ENCODE measurements at places on chromosomes 11 and 22.

- no peak for DNase-seq
Observed at GRCh38 chr11:134045799-134046635, 22.9 kb upstream of the JAM3 start.

GRCh38 chr22:39545386-39546365 is 13.1 kb upstream of the RPS19BP1 start:
- DNase-seq = peak; percentile 58

DNA sequence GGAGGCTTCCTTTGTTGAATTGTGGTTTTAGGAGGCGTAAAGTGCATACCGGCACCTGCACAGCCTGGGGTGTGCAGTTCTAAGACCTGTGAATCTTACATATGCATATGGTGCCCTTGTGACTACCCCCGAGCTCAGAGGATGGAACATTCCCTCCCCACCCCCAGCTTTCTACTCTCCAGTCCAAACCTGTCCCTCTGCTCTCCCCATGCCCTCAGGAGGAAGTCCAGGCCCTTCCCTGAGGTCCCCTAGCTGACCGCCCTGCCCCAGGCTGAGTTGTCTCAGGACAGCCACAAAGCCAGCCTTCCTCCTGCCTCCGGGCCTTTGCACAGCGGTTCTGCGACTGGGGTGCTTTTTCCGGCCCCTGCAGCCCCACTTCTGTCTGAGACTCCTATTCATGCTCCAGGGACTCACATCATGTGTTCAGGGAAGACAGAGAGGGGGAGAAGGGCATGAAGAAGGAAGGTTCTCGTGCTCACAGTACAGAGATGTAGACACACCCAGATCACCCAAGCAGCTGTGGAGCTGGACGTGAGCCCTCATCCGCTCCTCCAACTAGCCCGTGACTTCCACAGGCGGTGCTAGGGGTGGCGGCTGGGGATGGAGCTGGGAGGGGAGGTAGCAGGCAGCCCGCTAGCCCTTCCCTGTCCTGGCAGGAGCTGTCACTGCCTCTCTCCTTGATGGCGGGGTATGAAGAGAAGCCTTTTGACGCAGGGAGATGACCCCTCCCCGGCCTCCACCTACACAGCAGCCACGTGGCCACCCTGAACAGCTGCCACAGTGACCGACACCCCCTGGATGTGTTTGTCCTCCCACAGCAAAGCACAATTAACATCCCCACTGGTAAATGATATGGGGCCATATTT is 50.8 kb downstream of the FLRT1 start:
- no peak for DNase-seq

GRCh38 chr22:23315341-23315917 is 135.1 kb downstream of the BCR start:
- DNase-seq = peak; percentile 15

DNA sequence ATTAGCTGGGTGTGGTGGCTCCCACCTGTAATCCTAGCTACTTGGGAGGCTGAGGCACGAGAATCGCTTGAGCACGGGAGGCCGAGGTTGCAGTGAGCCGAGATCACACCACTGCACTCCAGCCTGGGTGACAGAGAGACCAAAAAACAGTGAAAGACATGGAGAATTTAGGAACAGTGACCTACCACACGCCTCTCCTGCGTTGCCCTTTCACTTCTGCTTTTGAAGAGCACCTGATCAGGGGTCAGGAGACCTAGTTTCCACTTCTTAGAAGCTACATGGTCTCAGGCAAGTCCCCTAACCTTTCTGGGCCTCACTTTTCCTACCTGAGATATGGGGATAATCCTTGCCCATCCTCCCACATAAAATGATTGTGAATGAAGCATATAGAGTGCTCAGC is 12.2 kb downstream of the SLC35C1 start:
- DNase-seq = no peak

DNA sequence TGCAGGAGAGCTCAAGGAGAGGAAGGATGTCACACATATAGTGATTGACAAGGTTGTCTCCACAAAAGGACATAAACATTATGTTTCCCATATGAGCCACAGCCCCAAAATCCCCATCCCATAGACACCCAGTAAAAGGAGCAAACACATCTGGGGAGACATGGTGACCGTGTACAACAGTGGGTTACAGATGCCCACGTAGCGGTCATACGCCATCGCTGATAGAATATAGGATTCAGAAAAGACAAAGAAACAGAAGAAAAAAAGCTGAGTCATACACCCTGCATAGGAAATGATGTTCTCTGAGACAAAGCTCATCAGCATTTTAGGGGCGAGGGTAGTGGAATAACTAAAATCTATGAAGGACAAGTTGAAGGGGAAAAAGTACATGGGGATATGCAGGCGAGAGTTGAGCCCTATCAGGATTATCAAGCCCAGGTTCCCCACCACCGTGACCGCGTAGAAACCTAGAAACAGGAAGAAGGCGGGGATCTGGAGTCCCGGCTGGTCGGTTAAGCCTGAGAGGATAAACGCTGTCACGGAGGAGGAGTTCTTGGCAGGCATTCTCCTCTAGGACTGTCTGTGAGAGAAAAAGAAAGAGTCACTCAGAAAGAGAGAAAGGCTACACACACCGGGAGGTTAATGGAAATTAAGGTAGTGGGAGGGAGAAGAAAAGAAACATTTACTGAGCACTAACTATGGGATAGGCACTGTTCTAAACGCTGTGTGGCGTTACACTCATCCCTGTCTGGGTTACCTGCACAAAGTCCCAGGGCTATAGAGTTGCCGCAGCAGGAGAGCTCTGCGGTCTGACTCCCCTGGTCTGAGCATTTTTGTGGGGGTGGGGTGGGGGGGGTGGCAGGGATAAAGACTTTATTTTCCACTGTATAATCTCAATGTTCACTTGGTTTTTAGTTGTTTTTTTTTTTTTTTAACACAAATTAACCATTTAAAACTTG is 36.1 kb upstream of the OR8B8 start:
- peak; percentile 4 for DNase-seq

DNA sequence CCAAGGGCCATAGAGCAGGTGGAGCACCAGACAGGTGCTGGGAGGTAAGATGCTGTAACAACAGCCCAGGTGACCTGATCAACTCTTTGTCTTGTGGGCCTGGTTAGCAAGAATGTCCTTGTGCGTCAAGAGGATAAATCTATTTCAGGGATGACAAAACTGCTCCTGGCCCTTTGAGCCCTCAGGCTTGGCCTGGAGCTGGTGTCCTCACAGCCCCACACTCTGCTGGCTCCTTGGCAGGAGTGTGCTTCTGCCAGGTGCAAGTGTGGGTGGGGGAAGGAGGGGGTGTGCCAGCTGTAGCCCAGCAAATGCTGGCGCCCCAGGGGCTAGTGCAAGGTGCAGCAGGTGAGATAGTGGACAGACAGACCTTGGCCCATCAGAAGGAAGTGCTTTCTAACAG is 19.5 kb downstream of the AMPD3 start:
- no peak for DNase-seq

DNA sequence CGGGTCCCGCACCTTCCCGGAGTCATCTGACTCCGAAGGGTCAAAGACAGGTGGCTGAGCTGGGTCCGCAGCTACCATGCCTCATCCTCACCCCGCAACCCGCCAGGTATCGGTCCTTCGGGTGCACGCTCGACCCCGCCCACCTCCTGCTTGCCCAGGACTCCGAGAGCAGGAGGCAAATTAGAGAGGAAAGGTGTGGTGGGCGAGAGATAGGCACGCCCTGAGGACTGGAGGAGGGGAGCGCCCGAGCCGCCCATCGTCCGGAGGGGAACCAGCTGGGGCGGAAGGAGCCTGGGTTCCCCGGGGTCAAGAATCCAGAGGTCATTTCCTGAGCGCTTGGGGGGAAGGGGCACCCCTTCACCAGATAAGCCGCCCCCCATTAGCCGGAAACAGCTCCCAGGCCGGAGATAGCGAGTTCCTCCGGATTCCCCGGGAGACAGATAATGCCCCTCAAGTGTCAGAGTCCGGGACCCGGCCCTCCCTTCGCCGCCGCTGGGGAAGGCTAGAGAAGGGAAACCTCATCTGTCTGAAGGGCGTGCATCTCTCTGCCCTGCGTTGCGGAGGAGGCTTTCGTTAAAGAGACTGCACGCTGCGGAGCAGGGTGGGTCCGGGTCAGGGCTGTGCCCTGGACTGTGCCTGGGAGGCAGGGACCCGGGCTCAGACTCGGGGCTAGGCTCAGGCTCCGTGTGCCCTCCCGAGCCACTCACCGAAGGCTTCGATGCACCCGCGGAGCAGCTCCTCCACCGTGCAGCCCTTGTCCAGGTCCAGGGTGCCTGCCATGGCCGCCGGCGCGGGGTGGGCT is 1.7 kb downstream of the RASGRP2 start:
- DNase-seq = no peak

- DNase-seq = no peak
Observed at GRCh38 chr11:109527496-109527895, 105.5 kb downstream of the C11orf87 start.

- DNase-seq = peak; percentile 54
Observed at GRCh38 chr22:37020192-37020479, 594 bp downstream of the MPST start.

DNA sequence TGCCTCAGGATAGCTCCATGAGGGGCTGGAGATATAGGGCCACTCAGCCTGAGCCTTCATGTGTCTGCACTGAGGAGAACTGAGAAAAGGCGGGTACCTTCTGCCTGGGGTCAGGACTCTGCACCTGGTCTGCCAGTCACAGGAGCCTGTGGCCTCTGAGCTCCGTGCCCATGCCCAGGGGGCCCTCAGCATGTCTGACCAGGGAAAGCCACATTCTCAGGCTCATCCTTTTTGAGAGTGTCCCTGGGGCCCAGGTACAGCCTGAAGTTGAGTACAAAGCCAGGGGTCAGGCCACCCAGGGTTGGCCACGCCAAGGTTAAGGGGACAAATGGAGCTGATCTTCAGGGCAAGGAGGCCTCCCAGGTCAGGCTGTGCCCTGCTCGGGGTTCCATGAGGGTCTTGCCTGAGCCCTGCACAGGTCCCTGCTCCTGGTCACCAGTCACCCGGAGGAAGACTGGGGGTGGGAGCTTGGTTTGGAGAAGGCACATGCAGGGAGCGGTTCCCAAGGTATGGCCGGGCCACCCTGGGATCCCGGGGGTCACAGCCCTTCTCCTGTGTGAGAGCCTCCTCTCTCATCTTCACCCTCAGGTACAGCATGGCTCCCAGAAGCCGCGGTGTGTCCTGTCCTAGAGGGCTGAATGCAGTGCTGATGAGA is 6.0 kb downstream of the DENND6B start:
- no peak for DNase-seq

- DNase-seq = no peak
Observed at GRCh38 chr22:40210818-40211217, 33.1 kb downstream of the TNRC6B start.

GRCh38 chr11:118291477-118292135 is 12.9 kb upstream of the CD3E start:
- DNase-seq = no peak

GRCh38 chr11:86978247-86978646 is 23.1 kb upstream of the FZD4 start:
- DNase-seq = no peak

GRCh38 chr22:18979957-18980356 is 43.9 kb upstream of the PRODH start:
- no peak for DNase-seq

DNA sequence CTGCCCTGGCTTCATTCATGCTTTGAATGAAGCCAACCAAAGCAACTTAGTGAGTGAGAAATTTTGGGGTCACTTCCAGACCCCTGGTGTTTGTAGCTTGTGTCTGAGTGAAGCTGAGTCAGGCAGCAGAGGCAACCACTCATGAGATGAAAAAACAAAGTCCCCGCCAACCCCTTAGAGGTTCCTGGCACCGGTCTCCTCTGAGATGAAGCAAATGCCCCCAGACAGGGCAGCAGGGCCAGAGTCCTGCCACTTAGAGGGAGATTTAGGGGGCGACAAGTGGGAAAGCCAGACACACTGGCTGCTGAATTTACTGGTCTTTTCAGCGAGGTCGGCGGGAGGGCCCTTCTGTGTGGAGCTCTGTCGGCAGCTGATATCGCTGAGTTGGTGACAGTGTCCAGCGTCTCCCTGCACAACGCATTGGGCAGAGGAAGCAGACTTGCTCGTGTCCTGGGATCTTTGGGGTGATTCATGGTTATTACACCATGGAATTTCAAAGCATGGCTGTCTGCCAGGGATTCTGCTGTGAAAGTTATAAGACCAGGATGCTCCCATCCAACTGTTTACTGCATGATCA is 482.6 kb downstream of the MIAT start:
- DNase-seq = no peak

- no peak for DNase-seq
Observed at GRCh38 chr11:133953999-133954398, 2.8 kb downstream of the IGSF9B start.

- DNase-seq = no peak
Observed at GRCh38 chr11:119680541-119681360, 48.2 kb downstream of the NECTIN1 start.

DNA sequence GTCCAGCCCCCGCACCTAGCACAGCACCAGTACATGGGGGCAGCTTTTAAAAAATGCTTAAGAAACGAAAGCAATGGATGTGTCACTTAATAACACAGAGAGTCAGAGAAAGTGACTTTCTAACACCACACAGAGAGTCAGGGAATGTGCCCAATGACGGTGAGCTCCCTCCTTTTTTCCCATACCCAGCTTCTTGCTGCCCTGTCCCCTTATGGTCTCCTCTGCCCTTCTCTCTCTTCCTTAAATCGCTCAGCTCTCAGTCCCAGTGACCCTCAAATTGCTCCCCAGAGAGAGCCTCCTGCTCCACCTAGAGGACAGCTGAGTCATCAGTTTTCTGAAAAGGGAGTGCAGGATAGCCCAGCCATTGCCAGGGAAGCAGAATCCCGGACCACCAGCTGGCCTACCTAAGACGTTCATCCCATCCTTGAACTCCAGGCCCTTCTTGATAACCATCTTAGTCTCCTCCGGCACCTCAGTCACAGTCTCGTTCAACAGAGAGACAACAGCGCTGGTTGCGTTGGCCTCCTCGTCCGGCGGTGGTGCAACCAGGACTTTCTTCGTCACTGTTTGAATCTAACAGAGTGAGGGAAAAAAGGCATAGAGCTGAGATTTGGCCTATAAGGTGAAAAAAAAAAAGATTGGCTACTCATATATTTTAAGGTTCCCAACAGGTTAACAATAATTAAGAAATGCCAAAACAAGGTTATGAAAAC is 113.5 kb downstream of the SLC1A2 start:
- peak; percentile 5 for DNase-seq

DNA sequence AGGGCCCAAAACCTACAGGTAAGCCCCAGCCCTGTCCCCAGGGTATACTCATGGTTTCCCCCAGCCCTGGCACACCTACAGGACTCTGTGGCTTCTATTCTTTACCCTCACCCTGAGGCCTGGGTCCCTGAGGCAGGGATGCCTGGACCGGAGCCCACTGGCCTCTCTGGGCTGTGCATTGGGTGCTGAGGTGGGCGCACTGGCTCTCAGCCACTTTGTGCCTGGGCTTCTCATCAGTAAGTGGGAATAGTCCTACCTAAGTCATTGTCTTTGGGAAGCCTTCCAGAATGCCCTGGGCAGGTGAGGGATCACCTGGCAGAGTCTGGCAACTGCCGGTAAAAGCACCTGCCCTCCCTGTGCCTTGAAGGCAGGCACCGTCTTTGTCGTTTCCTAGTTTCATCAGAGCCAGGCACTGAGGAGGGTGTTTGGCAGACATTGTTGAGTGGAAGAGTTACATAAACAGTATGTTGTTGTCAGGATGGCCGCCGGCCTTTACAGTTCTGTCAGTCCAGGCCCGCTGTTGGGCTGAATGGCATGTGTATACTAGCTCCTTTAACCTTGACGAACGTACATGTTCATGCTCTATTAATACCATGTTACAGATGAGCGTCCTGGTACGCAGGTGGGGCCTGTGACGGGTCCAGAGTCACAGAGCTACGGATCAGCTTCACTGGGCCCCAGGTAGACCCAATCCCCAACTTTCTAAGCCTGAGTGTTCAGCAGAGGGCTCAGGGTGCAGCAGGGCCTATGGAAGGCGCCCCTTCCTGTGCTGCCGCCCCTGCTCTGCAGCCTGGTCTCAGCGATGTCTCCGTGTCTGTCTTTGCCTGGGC is 23.0 kb downstream of the SHANK3 start:
- no peak for DNase-seq
